ENCODE measurements at places on chromosomes 5 and 9. TPM values are rescaled to one million over a fixed set of nuclear protein-coding genes. Genes with fewer than 3 reads are reported as not detected.

NR2F1 gene
- 31.2 TPM for total RNA-seq

LECT2 gene
- total RNA-seq, result not detected

TMEM252 gene
- not detected for total RNA-seq

DOCK8 gene
- 22.8 TPM for total RNA-seq

ARID3C gene
- total RNA-seq, result 0.31 TPM

PALM2AKAP2 gene
- 64.8 TPM for total RNA-seq

ANKRD20A1 gene
- total RNA-seq, result not detected

GRCh38 chr5:102946971-102947370, 173.0 kb downstream of the GIN1 start:
- DNase-seq, result no peak

DNA sequence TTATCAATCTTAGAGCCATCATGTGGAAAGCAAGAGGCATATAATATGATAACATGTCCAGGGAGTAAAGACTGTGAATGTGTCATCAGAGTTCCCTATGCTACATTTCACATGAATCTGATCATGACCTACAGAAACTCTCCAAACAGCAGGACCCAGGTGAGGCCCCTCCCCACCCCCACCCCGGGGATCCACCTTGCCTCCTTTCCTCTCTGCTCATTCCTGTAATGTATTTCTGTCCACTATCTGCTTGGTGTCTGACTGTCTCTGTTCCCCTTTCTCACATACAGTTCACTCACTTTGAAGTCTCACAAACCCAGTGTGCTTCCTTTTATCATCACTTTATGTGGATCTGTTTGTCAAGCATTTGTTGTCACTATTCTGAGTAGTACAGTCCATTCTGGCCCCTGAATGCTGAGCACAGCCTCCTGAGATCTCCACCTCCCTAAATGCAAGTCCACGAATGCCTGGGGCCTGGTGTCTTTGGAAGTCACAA, 76.4 kb upstream of the SMARCA2 start:
- DNase-seq, result no peak

DNA sequence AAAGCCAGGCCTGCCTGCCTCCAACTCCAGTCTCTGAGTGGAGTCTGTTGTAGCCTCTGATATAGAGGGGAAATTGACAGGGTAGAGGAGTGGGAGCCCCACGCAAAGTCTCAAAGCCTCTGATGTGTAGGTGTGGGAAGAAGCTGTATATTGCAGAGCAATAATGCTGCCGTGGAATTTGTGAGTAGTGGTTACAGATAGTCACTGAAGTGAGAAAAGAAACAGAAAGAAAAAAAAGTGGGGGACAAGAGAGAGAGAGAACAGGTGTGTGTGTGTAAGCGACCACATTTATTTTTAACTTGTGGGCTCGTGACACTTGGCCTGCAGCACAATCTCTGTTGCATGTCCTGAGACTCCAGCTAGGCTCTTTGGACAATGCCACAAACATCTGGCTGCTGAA, 227.8 kb downstream of the NSG2 start:
- DNase-seq, result no peak

DNA sequence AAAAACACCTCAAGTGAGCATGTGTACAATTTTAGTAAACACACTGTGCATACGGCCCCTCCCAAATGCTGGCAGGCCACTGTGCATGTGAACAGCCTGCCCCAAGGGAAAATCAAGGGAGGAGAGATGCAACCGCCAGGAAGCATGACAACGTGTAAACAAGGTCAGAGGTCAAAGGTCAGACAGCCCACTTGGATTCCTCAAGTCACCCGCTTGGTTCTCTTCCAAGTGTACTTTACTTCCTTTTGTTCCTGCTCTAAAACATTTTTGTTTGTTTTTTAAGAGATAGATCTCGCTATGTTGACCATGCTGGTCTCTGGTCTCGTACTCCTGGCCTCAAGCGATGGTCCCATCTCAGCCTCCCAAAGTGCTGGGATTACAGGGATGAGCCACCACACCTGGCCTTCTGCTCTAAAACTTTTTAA, 126.7 kb upstream of the SHB start:
- DNase-seq, result no peak

DNA sequence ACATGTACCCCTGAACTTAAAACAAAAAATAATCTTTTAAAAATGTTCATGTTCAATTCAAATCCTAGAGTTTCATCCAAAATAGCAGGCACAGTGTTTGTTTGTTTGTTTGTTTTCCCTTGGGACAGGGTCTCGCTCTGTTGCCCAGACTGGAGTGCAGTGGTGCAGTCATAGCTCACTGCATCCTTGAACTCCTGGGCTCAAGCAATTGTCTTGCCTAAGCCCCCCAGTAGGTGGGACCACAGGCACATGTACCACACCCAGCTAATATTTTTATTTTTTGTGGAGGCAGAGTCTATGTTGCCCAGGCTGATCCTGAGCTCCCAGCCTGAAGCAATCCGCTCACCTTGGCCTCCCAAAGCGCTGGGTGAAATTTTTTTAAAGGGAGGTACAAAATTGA, 5.0 kb upstream of the POLR1E start:
- DNase-seq, result no peak

DNA sequence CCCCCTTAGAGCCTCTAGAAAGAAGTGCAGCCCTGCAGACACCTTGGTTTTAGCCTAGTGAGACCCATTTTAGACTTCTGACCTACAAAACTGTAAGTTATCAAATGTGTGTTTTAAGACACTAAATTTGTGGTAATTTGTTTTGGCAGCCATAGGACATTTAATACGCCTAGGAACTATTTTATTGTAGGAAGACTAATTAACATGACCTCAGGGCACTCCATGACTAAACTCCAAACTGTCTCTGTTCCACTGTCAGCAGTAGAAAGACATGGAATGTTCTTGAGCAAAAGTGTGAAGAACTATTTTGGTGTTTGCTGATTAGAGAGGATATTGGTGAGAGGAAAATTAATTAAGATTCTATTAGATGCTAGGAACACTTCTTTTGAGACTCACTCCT, 4.1 kb upstream of the APC start:
- no peak for DNase-seq

DNA sequence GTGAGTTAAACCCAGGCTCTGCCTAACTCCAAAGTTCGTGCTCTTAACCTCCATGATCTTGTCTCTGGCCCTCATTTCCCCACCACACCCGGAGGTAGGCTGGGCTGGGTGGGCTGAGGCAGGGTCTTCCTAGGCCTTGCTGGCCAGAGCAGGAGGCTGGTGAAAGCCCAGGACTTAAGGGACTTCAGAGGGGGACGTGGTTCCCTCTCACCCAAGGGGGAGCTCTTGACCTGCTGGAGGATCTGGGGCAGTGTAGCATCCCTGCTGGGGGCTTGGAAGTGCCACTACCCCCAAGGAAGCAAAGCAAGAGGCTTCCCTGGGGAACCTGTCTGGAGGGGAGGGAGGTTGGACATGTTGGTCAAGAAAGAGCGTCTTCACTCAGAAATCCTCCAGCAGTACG, 14.7 kb downstream of the PITX1 start:
- DNase-seq, result no peak

GRCh38 chr9:34647651-34648050, 1.2 kb downstream of the GALT start:
- no peak for DNase-seq

- DNase-seq, result no peak
Measured at GRCh38 chr5:10745133-10745532, 15.9 kb downstream of the DAP start.

DNA sequence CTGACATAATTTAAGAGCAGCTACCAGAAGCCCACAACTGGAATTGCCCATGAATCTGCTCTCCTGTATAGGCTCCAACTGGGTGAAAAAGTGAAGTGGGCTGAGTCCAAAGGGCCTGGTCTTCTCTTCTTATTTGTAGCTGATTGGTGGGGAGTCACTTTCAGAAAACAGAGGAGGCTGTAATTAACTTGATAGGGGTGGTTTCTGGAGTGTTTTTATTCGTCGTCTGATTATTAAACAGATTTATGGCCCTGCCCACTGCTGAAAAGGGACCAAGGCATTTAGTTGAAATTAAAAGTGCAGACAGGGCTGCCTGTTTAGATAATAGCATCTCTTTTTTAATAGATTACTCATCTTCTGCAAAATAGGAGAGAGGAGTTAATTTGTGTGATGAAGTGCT, 81.0 kb upstream of the SAP30L start:
- no peak for DNase-seq

DNA sequence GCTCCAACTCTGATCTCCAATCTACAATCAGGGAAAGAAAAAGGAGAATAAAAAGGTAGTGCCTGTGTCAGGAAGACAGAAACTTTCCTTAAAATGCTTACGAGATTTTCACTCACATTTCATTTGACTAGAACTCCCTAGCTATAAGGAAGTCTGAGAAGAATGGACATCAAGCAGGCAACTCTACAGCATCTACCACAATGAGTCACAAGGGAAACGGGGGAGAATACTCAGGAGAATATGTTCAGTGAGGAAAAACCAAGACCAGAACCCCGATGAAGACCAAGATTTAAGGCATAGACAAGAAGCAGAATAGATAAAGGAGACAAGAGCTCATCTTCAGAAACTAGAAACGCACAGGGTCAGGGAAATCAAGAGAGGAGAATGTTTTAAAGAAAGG, 9.0 kb upstream of the SETD9 start:
- no peak for DNase-seq

All from tongue (tissue), 3 donors.